ENCODE measurements at places on chromosomes 1 and 21. TPM values are rescaled to one million over a fixed set of nuclear protein-coding genes. Genes with fewer than 3 reads are reported as not detected.

DNA sequence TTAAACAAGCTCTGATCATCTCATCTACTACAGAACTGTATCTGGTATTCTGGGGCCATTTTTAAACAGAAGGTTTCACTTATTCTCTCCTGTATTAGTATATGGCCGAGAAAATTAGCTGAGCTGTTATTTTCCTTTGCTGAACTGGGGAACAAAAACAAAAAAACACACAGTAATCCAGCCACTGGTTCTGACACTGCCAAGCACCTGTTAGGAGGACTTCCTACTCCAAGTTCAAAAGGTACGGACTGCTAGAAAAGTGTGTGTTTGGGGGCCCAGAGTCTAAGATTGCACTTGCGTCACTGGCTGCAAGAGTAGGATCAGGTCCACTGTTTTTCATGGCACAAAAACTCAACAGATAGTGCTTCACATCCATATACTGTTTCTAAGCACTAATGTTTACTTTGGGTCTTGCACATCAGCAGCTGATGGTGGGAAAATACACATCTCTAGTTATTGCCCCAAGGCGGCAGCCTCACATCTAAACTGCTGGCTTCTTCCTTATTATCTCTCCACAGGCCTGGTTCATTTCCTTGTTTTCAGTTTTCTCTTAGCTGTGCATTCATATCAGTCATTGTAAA lies 226.1 kb downstream of the FGGY start:
- no peak for DNase-seq

DNA sequence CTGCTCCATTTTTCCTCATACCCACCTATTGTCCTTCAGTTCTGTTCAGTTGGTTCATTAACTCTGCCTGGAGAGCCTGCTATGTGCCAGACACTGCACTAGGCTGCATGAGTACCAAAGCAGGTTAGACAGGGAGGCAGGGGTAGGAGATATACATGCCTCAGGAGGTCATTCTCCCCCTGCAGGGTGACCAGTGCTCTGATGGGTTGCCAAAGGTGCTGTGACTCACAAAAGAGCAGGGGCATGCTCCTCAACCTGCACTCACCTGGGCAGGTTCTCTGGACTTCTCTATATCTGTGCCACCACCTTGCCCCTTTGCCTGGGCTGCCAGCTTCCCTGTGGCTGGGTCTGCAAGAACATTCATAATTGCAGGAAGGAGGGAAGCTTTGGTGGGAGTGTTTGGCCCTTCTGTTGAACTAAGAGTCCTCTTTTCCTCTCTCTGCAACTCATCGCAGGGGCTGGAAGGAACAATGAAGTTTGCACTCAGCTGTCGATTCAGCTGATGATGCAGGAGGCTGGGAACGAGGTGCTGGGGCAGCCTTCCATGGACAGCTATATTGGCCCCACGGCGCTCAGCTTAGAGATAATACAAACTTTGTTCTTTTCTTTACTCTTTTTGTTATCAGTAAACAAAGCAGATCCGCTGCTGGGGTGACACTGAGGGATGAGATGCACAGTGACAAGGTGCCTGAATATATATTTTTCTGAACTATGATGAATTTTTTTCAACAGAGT lies 356.4 kb upstream of the PLXNA2 start:
- DNase-seq: no peak

DNA sequence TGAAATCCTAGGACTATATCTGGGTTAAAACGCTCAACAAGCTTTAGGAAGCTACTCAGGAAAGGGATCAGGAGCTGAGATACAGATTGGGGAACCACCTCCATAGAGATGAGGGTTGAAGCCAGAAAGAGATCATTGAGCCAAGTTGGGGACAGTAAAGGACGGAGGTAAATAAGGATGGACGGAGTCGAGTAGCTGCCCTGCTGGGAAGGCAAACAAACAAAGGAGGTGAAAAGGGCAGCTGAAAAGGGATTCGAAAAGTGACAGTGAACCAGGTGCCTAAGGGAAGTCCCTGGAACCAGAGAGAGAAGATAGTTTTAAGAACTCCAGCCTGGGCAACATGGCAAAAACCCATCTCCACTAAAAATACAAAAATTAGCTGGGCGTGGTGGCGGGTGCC lies 6.3 kb upstream of the CAMSAP2 start:
- no peak for DNase-seq

DNA sequence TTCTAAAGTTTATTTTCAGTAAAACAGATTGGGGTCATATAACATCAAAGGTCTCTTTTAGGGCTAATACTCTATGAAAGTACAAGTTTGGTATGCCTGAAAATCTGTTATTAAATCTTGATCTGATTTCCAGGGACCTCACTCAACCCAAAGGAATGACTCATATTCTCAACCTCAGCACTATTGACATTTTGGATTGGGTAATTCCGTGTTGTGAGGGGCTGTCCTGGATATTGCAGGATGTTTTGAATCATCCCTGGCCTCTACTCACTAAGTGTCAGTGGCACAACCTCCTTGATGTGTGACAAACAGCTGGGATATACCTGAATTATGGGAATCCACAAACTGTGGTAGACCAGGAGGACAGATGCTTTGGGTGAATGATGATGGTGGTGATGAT lies 51.5 kb upstream of the CYP2J2 start:
- no peak for DNase-seq

DNA sequence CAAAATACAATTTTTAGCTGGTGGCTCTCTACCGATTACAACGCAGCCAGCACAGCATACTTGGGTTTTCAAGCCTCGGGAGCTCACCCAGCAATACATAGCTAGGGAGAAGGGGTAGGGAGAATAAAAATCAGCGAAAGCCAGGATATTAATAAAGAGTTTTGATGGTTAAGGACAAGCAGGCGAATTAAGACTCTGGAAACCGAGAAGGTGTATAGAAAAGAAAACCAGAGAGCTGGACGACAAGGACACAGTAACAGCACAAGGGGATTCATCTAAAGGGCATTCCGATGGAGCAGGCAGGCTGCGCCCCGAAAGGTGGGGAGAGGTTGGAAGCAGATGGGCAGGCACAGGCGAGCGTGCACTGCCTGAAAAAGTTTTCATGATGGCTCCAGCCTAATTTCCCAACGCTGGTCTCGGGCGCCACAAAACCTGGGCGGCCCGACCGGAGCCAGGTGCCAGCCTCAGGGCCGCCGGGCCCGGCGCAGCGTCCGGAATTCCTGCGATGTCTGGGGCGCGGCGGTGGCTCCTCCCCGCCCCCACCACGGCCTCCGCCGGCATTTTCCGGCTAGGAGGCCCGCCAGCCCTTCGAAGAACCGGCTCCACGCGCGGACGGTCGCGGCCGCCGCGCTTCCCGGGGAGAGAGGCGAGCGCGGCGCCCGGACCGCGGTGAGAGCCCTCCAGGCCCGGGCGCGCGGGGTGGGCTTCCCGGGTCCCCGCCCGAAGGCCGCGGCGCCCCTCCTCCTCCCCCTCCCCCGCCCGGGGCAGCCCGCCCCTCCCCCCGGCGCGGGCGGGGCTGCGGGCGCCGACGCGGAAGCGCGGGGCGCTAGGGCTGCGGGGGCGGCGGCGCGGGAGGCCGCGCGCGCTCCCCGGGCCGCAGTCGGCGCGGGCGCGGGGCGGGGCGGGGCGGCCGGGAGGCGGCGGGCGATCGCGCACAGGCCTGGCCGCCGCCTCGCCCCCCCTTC lies 774 bp upstream of the DYRK1A start:
- DNase-seq: peak; percentile 45

The VHLL gene
- total RNA-seq: 0.28 TPM

- DNase-seq: no peak
Measured at GRCh38 chr1:180456191-180456590, 46.2 kb downstream of the ACBD6 start.

DNA sequence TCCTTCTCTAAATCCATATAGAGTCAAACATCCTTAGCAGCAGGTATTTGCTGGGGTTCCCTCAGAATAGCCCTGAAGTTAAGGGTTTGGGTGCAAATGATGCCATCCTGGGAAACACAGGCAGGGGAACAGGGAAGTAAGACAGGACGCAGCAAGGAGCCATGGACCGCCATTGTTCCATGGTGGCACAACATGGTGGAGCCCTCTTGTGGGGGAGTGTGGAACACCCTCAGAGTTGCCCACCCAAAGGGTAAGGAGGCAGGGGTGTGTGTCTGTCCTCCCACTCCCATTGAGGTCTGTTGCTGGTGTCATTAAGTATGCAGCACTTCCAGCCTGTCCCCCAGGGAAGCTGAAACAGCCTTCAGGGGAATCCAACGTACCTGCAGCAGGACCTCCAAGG lies 20.4 kb upstream of the RCAN1 start:
- no peak for DNase-seq

The FABP3 gene
- 5.6 TPM for total RNA-seq

- no peak for DNase-seq
Measured at GRCh38 chr1:91661121-91661520, 160.5 kb downstream of the CDC7 start.

The FAM177B gene
- total RNA-seq: not detected

DNA sequence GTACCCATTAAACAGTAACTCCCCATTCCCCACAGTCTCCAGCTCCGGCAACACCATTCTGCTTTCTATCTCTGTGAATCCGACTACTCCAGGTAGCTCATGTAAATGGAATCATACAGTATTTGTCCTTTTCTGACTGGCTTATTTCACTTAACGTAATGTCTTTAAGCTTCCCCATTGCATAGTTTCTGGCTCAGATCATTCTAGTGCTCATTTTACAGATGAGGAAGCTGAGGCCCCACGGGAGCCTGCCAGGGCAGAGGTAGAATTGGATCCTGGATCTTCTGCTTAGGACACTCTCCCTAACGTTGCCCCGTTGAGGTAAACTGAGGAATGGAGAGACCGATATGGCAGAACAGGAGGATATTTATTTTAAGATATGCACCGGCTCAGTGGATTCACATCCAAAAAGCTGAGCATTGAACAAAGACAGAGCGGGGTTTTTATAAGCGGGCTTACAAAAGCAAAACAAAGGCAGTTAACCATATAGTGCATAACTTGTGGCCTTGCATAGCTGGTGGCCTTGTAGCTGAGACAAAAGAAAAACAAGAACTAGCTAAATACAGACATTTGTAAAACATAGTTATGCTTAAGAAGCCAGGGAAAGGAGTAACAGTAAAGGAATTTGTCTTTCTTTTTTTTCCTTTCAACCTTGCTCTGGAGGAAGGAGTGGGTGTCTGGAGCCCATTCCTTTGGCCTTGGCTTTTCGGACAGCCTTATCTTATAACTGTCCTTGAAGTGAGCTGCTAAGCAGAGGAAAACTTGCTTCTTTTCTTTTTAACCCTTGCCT lies 15.3 kb upstream of the KLHDC8A start:
- DNase-seq: peak; percentile 85

DNA sequence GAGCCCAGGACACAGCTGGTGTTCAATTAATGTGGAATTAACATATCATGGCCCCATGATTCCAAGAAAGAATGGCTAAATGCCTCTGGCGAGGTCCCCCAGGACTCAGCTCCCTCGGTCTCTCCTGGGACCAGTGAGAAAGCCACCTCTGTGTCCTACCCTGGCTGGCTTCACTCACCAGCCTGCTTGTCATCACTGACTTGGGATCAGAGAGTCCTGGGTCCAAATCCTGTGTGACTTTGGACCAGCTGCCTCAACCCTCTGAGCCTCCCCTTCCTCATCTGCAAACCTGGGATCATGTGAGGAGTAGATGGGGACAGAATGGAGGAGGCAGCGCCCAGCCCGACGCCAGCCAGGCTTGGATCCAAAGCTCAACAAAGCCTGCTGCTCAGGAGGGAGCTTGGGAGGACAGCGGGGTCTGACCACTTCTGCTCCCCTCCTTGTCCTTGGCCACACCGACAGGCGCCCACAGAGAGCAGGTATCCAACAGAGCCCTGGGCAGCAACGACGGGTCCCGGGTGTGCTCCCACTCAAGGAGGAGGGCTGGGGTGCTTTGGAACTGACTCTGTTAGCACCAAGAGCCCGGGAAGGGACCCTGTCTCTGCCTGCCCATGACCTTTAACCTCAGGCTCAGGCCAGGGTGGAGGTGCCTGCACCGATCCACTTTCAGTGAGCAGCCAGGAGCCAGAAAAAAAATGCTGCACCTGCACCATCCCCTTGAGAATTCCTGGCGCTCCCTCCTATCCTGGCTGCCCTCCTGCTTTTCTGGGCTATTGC lies 3.2 kb downstream of the SH2D5 start:
- no peak for DNase-seq

GRCh38 chr1:45730780-45731319 lies 19.6 kb downstream of the IPP start:
- no peak for DNase-seq

GRCh38 chr1:36847186-36847585 lies 187.1 kb downstream of the GRIK3 start:
- no peak for DNase-seq

The TAS1R2 gene
- not detected for total RNA-seq

The ESPN gene
- under 0.01 TPM for total RNA-seq

The FAM78B gene
- 0.28 TPM for total RNA-seq

GRCh38 chr21:34642211-34643075 lies 26.4 kb upstream of the CLIC6 start:
- DNase-seq: peak; percentile 18

GRCh38 chr21:44527156-44527982 lies 12.6 kb downstream of the KRTAP10-1 start:
- DNase-seq: no peak

The SNAP47 gene
- total RNA-seq: 65.3 TPM

The TMEM69 gene
- total RNA-seq: 19.9 TPM

The NPHS2 gene
- total RNA-seq: not detected

GRCh38 chr1:174161813-174162212 lies 2.5 kb downstream of the RABGAP1L start:
- DNase-seq: no peak

The CAMTA1 gene
- 35.5 TPM for total RNA-seq

The S100A4 gene
- total RNA-seq: 7.5 TPM

DNA sequence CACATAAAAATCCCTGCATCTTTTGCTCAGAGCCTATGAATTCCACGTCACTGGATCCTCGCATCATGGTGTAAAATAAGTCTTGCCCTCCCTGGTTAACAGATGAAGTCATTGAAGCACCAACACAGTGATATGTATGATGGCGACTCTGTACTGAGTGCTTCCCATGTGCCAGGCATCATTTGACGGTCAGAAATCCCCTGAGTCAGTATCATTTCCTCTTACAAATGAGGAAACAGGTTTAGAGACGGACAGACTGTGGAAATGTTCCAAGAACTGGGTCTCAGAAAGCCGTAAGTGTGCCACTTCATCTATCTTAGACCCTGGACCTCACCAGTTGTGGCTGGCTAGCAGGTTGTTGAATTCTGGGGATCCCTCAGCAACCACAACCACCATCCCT lies 5.1 kb upstream of the OLFML2B start:
- no peak for DNase-seq

The USH2A gene
- total RNA-seq: under 0.01 TPM

GRCh38 chr21:31801551-31802219 lies 69.8 kb upstream of the SCAF4 start:
- DNase-seq: no peak

The MMEL1 gene
- total RNA-seq: under 0.01 TPM

DNA sequence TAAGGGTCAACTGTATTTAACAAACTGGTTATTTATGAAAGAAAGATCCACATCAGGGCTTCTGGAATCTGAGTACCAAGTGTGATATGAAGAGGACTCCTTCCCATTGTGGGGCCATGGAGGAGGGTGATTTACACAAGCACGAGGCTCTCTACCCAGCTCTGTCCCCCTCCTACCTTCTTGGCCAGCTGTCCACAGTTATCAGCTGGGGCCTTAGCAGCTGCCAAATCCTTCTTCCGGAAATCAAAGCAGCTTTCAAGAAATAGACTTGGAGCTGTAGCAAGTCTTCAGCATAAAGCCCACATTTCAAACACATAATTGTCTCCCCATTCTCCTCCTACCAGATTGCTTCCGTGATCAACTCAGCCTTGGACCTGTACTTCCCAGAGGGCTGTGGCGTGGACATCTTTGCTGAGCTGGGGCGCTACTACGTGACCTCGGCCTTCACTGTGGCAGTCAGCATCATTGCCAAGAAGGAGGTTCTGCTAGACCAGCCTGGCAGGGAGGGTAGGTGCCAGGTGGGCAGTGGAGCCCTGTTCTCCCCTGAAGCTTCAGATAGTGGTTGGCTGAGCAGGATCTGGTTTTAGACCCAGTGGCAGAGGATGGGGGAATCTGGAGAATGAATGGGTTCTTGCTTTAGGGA lies 15.5 kb downstream of the AZIN2 start:
- DNase-seq: peak; percentile 75
